ENCODE measurements at places on chromosomes 2 and 18. TPM values are rescaled to one million over a fixed set of nuclear protein-coding genes. Genes with fewer than 3 reads are reported as not detected.

DNA sequence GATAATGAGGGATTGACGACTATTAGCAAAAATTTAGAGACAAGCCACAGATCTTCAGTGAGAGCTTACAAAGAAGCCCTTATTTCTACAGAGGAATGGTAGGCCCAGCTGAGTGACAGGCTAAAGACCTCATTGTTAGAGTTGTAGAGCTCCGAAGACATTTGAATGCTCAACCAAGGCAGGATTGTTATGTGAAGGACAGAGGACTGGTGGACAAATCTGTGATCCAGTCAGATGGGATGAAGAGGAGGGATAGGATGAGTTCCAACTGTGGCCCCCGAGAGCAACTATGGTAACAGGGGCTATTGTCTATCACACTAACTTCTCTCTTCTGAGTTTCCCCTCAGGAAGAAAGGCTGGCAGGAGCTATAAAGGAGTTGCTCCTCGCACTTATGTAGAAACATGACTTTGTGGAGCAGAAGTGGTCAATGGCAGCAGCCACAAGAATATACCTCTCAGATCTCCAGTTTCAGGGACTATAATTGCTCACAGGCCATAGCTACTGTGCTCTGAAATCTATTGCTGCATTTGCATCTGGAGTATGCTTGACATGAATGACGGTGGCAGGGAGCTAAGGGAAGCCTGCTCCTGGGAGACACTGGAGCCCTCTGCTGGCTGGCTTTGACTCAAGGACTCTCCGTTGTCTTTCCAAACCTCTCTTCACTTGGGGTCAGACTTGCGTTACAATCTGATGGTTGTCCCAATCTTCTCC, 50.3 kb upstream of the GREB1L start:
- peak; percentile 49 for DNase-seq

DNA sequence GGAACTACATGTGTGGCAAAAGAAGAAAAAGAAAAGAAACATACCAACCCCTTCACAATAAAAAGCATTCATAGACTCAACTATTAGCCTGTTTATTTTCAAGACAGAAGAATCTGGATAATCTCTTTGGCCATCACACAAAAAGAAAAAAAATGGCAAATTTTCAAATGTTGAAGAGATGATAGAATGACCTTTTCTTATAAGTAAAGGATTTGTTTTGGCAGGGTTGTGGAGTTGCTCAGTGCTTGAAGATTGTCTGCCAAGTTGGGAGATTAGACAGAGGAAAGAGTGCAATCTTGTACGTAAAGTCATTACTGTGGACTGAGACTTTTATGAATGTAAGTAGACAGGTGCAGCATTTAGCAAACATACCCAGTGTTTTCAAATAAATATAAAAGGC, 18.5 kb upstream of the FAM171B start:
- no peak for DNase-seq

The IGFBP2 gene
- total RNA-seq: 848 TPM

DNA sequence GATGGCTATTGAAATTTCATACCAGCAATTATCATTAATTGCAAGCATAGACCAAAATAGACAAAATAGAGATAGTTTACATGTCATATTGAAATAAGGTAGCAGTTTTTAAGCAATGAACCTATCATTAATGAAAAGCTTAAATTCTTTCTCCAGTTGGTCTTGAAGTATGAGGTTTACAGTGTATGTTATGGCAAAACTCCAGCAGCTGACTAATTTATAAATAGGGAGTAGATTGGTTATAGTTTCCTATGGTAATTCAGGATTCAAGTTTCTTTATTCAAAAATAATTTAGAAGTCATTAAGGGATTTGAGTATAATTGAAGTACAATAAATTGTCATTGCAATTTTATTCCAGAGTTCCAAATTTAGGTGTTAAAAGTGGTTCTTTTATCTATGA, 69.6 kb upstream of the COL5A2 start:
- no peak for DNase-seq

GRCh38 chr2:74146929-74147726, 584 bp downstream of the BOLA3 start:
- DNase-seq: peak; percentile 57

- DNase-seq: no peak
Observed at GRCh38 chr18:74610051-74610615, 12.5 kb downstream of the ZNF407 start.

The COL5A2 gene
- 130 TPM for total RNA-seq

- no peak for DNase-seq
Observed at GRCh38 chr2:43482961-43483360, 112.9 kb downstream of the THADA start.

DNA sequence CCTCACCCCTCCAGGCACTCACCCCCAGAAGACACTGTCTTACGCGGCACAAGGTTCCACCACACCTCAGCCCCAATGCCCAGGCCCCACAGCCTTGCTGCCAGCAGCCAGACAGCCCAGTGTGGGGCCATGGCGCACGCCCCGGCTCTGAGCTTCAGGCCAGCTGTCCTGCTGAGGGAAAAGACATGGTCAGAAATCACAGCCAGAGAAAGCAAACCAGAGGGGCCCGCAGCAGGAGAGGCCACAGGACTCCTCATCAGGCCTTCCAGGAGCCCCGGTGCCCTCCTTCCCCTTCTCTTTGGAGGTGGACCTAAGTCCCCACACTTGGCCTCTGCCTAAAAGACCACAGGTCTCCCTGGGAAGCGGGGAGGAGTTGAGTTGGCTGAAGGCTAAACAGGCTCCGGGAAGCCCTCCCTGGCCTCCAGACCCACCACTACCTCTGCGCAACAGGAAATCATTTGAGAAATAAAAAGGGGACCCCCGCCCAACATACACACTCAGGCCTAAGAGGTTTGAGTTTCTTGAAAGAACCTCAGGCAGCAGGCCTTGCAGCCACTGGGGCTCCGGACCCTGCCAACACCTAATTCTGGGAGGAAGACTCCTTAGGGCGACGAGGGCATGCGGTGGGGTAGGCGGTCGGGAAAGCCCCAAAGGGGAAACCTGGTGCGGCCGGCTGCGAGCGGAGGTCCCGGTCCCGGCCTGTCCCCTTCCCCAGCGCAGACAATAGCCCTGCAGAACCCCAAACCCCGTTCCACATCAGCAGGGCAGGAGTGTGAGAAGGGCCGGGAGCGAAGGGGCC, 1.9 kb downstream of the SEMA4C start:
- no peak for DNase-seq

DNA sequence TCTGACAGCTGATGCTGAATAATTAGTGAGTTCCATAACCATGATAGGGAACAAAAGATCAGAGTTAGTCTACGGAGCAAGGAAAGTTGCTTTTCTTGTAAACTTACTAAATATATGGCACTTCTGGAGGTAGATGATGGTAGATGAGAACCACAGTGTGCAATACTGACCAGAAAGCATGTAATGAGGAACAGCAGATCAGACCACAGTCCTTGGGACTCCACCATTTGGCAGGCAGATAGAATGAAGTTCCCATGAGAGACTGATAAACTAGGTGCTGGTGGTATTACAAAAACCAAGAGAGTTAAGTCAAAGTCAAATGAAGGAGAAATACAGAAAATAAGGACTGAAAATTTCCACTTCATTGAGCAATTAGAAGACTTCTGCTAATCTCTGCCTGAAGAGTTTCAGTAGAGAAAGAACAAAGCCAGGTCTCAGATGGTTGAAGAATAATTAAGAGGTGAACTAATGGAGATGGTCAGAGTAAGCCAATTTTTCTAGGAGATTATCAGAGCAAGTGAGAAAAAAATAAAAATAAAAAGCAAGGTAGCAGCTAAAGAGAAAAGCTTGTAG, 10.4 kb downstream of the CERKL start:
- DNase-seq: no peak

DNA sequence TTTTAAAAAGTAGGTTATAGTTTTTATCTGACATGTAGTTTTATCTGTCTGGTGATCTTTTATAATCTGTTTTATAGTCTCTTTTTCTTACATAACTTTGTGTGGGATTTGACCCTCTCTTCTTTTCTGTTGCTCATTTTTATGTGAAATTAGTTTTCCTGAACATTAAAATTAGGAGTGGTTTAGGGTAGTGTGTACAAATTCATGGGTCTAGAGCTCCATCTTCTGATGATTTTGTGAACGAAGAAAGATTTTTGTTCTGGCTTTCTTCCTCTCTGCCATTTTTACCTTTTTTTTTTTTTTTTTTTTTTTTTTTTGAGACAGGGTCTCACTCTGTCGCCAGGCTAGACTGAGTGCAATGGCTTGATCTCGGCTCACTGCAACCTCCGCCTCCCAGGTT, 46.6 kb downstream of the SLC30A6 start:
- no peak for DNase-seq

The ANKRD39 gene
- 13.1 TPM for total RNA-seq

DNA sequence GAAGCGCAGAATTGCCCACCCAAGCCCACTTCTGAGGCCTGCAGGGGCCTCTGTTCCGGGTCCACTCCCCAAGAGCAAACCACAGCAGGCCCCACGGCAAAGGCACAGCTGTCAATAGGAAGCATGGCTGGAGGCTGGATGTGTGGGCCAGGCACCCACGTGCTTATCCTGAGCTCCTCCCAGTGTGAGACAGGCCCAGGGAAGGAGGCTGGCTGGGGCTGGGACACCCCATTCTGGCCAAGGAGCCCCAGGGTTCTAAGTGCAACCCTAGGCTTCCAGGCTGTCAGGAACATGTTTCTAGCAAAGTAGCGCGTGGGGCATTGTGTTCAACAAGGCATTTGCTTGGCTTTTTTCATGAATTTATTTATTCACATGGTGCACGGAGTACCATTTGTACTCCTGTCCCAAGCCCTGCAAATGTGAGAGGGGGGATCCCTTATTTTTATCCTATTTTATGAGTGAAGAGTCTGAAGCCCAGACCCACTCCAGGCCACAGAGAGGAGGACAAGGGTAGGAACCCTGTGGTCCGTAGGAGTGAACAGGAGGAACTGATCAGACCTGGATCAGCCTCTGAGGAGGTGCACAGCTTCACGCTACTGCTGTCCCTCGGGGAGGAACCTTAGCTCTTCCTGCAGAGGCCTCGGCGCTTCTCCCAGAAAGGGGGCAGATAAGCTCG, 6.1 kb upstream of the RAB17 start:
- peak; percentile 43 for DNase-seq
